Stimulated activated CD4-positive, alpha-beta T cell treated with anti-CD3 and anti-CD28 coated beads, Interleukin-15, amount 100 ng/mL, for 1 hour (primary cell): ENCODE measurements at places on chromosomes 16 and 17.
A peak's percentile ranks its signal among the peaks of the same experiment; 100 is the strongest.

- DNase-seq = no peak
These were observed 247.3 kb downstream of the GRIN2A start for GRCh38 chr16:9934723-9935508.

DNA sequence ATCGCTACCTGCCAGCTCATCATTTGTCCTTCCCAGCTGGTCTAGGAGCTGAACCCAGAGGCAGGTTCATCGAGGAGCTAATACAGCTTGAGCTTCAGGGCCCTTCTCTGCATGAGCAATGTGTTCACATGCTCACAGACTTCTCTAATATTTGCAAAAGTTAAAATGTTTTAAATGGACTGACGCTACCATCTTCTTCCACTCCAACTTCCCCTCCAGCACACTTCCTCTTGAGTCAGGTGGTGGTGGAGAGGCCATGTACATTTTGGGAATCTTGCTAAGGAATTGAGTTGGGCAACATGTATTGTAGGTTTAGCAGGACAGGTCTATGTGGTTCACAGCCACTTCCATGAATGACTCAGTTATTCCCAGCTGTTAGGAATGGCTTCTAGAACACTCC, 21.6 kb upstream of the RHOT1 start:
- no peak for DNase-seq

GRCh38 chr16:86549076-86549892, 5.8 kb downstream of the MTHFSD start:
- no peak for DNase-seq

- DNase-seq = peak; percentile 21
These were observed 87.8 kb downstream of the SMG6 start for GRCh38 chr17:2215616-2216364.

DNA sequence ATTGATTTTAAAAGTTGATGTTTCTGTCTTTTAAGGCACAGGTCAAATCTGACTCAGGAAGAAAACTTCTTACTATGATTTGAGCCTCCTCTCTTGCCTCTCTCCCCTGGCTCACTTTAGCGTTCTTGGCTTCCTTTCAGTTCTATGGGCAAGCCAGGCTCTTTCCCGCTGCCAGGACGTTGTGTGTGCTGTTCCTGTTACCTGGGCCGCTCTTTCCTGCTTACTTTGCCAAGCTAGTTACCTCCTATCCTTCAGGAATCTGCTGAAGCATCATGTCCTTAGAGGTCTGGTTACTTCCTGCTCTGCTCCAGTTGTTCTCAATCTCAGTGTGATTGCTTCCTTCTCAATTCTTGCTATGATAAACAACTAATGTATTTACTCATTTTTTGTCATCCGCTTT, 1108.5 kb upstream of the EEF2KMT start:
- DNase-seq = no peak

DNA sequence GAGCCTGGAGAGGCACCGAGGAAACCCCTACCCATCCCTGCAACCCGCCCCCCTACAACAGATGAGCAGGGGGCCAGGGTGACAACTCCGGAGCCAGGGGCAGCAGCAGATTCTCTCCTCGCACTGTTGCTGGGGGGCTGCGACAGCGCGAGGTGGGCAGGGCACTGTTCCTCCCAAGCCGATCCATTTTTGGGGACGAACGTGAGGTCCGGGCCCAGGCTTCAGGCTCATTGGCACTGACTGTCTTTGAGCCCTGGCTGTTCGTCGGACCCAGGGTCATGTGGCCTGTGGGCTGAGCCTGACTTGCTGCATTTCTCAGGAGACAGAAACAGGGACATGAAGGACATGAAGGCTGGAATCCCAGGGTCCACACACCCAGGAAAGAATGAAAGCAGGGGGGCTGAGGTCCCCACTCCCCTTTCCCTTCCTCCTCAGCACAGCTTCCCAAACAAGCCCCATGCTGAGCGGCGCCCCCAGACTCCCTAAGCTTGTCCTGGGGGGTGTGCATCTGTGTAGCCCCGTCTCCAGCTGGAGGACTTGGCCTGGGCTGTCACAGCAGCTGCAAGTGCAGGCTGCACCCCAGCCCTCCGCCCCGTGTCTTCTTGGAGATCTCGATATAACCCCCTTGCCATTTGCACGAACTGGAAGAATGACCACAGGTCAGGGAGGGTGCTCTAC, 18.7 kb downstream of the CEP295NL start:
- no peak for DNase-seq

- DNase-seq = no peak
These were observed 95.2 kb upstream of the SEC14L1 start for GRCh38 chr17:77045441-77046041.

- no peak for DNase-seq
These were observed 74.3 kb downstream of the PLD6 start for GRCh38 chr17:17131839-17132238.

DNA sequence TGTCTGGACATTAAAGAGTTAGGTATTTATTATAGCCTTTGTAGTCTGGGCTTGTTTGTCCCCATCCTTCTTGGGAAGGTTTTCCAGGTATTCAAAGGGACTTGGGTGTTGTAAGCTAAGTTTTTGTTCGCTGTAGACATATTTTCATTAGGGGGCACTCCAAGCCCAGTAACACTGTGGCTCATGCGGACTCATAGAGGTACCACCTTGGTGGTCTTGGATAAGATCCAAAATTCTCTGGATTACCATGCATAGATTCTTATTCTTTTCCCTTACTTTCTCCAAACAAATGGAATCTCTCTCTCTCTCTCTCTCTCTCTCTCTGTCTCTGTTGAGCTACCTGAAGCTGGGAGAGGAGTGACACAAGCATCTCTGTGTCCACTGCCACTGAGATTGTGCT, 48.9 kb downstream of the ERCC4 start:
- DNase-seq = no peak

GRCh38 chr16:51134876-51135275, 16.2 kb downstream of the SALL1 start:
- no peak for DNase-seq

GRCh38 chr17:40551091-40551878, 14.0 kb downstream of the CCR7 start:
- DNase-seq = no peak

DNA sequence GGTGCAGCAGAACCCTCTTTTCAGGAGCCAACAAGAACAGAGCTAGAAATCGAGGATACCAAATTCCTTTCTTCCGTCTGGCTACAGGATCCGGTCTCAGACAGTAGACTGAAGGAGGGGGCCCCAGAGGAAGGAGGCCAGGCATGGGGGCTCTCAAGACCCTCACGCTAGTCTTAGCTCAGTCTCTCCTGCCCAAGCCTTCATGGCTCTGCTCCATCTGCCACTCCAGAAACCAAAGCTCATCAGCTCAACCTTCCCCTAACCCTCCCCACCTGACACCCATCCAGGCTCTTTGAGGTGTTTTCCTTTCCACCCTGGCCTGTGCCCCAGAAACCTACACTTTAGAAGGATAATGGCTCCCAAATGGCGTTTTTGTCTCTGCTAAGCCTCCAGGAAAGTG, 6.2 kb upstream of the TMEM92 start:
- DNase-seq = no peak

DNA sequence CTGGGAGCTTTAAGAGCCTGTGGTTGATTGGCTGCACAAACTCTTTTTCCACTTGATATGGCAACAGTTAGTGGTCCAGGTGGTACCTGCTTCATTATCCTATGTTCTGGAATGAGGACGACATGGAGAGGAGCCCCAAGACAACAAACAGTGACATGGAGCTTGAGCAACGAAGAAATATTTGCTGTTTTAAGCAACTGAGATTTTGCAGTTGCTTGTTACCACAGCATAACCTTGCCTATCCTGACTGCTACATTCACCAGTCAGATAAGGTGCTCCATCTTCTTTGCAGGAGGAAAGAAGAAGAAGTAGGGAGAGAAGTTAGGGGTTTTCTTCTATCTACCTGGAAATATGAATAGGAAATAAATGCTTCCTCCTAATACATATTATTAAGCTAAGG, 7.5 kb upstream of the ODF4 start:
- DNase-seq = no peak

DNA sequence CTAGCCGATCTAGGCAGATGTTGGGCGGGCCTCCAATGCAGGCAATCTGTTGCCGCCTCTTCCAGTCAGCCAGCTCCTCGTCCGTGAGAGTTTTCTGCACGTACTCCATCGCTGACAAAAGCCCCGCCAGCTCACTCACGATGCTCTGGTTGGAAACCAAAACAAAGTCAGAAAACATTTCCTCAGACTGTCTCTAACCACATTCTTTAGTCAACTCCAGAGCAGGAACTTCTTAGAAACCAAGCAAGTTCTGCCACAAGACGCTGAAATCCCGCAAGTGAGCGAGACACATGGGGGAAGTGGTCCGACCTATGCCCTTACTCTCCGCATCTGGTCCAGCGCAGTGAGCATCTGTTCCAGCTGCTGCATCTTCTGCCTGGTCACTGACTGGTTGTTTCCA, 49.1 kb downstream of the STAT5A start:
- peak; percentile 52 for DNase-seq

- no peak for DNase-seq
These were observed 8.3 kb downstream of the ANKRD40CL start for GRCh38 chr17:50758989-50759544.

DNA sequence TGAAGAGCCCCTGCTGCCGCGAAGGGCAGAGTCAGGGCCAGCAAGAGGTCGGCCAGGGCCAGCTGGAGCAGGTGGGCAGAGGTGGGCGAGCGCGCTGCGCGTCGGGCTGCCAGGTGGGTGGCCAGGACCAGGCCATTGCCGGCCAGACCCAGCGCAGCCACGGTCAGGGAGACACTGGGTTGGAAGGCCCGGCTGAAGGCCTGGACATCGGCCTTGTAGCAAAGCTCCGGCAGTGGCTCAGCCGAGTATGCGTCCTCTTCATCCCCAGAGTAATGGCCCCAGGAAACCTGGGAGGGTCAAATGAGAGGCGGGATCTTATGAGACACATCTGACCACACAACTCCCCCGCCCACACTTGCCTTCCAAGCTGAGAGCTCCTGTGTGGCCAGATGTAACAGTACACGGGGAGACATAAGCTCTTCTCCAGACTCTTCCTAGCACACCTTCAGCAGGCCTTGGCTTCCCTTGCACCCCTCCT, 1.3 kb downstream of the CCR10 start:
- no peak for DNase-seq

DNA sequence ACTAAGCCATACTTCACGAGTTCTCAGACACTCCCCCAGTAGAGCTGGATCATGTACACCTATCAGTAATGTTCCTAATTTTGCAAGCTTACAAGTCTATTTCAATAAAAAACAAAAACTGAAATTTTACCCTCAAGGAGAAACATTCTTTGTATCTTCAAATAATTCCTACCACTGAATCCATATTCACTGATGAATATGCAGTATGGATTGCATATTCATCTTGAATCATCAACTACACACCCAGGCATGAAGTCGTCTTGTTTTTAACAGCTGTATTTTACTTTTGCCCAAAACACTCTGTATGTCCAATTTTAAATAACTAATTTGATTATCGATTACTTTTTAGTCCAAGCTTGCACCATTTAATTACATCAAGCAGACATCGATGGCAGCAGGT, 31.8 kb downstream of the ZDHHC7 start:
- no peak for DNase-seq

- DNase-seq = peak; percentile 70
These were observed 59.8 kb downstream of the NEUROD2 start for GRCh38 chr17:39547713-39548478.

GRCh38 chr16:57711-58110, 4.1 kb downstream of the SNRNP25 start:
- no peak for DNase-seq

GRCh38 chr17:34781571-34782108, 179.6 kb downstream of the CCT6B start:
- no peak for DNase-seq

- peak; percentile 67 for DNase-seq
These were observed 4.2 kb downstream of the TRADD start for GRCh38 chr16:67155295-67156142.

GRCh38 chr16:82301146-82301755, 131.2 kb upstream of the MPHOSPH6 start:
- DNase-seq = no peak

- no peak for DNase-seq
These were observed 218.5 kb downstream of the SEC14L1 start for GRCh38 chr17:77359236-77359635.

- DNase-seq = no peak
These were observed 151.0 kb upstream of the TOX3 start for GRCh38 chr16:52697971-52698370.

DNA sequence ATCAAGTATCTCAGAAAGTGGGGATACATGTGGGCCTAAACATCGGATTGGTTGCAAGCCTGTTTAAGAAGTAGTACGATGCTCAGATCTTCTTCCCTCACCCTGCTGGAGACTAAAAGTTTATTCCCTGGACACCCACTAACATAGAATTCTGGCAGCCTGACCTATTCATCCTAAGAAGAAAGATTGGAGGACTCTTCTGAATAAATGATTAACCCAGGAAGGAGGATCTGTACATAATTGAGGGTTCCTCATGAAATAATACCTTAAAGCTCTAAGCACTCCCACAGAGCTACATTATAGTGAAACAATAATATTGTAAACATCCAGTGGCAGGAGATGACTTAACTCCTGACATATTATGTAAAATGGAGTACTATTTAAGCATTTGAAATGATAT, 111.7 kb downstream of the NLK start:
- no peak for DNase-seq

- no peak for DNase-seq
These were observed 1.4 kb upstream of the AOC3 start for GRCh38 chr17:42849451-42850181.
